ENCODE measurements at places on chromosomes 3 and 15. TPM values are rescaled to one million over a fixed set of nuclear protein-coding genes. Genes with fewer than 3 reads are reported as not detected.

RTP1 gene
- not detected for total RNA-seq

SLC24A5 gene
- total RNA-seq: not detected

CILP gene
- total RNA-seq: 0.28 TPM

SERPINI2 gene
- total RNA-seq: not detected

BFSP2 gene
- not detected for total RNA-seq

KY gene
- total RNA-seq: not detected

ZNF639 gene
- total RNA-seq: 19.5 TPM

INSYN1 gene
- total RNA-seq: 6.9 TPM

HIGD2B gene
- total RNA-seq: not detected

ARGFX gene
- not detected for total RNA-seq

CAMK1 gene
- 9.5 TPM for total RNA-seq

EPHB3 gene
- 23.4 TPM for total RNA-seq

FGF7 gene
- total RNA-seq: 0.14 TPM

SQOR gene
- total RNA-seq: 160 TPM

ARNT2 gene
- total RNA-seq: 1.0 TPM

SLC2A2 gene
- not detected for total RNA-seq

GPR15 gene
- not detected for total RNA-seq

BSN gene
- total RNA-seq: 0.05 TPM

CPN2 gene
- total RNA-seq: not detected

CHL1 gene
- total RNA-seq: 0.05 TPM

GXYLT2 gene
- total RNA-seq: 10.7 TPM

GRIP2 gene
- 0.28 TPM for total RNA-seq

UTS2B gene
- total RNA-seq: not detected

SGO1 gene
- 4.8 TPM for total RNA-seq

ACOX2 gene
- total RNA-seq: 0.85 TPM

CCDC51 gene
- total RNA-seq: 22.7 TPM

CCDC54 gene
- total RNA-seq: not detected

BHLHE40 gene
- total RNA-seq: 112 TPM

TARS3 gene
- total RNA-seq: 5.2 TPM

PLA2G4F gene
- total RNA-seq: 3.5 TPM

CNTN3 gene
- total RNA-seq: 0.56 TPM

TGFBR2 gene
- 52.0 TPM for total RNA-seq

ABI3BP gene
- total RNA-seq: 2.1 TPM

CSTA gene
- total RNA-seq: 1,557 TPM

SCAANT1 gene
- not detected for total RNA-seq

FOXB1 gene
- not detected for total RNA-seq

CASR gene
- total RNA-seq: not detected

CLEC3B gene
- total RNA-seq: 0.79 TPM

KCNMB3 gene
- 0.35 TPM for total RNA-seq

GNAT1 gene
- 0.35 TPM for total RNA-seq

CFAP20DC gene
- 9.4 TPM for total RNA-seq

MUSTN1 gene
- total RNA-seq: 0.79 TPM

KBTBD12 gene
- total RNA-seq: not detected

MST1R gene
- total RNA-seq: 19.9 TPM

IQCH gene
- 2.6 TPM for total RNA-seq

CCDC9B gene
- 4.1 TPM for total RNA-seq

C15orf62 gene
- 0.99 TPM for total RNA-seq

EEFSEC gene
- total RNA-seq: 15.6 TPM

STARD9 gene
- total RNA-seq: 1.3 TPM

THOC7 gene
- 86.5 TPM for total RNA-seq

CCDC71 gene
- total RNA-seq: 42.0 TPM

NAA50 gene
- 186 TPM for total RNA-seq

SSUH2 gene
- total RNA-seq: 0.09 TPM

OR5K1 gene
- not detected for total RNA-seq

CHRM5 gene
- not detected for total RNA-seq

All from airway epithelial cell (primary cell).